ENCODE measurements at places on chromosomes 11 and 22.

DNA sequence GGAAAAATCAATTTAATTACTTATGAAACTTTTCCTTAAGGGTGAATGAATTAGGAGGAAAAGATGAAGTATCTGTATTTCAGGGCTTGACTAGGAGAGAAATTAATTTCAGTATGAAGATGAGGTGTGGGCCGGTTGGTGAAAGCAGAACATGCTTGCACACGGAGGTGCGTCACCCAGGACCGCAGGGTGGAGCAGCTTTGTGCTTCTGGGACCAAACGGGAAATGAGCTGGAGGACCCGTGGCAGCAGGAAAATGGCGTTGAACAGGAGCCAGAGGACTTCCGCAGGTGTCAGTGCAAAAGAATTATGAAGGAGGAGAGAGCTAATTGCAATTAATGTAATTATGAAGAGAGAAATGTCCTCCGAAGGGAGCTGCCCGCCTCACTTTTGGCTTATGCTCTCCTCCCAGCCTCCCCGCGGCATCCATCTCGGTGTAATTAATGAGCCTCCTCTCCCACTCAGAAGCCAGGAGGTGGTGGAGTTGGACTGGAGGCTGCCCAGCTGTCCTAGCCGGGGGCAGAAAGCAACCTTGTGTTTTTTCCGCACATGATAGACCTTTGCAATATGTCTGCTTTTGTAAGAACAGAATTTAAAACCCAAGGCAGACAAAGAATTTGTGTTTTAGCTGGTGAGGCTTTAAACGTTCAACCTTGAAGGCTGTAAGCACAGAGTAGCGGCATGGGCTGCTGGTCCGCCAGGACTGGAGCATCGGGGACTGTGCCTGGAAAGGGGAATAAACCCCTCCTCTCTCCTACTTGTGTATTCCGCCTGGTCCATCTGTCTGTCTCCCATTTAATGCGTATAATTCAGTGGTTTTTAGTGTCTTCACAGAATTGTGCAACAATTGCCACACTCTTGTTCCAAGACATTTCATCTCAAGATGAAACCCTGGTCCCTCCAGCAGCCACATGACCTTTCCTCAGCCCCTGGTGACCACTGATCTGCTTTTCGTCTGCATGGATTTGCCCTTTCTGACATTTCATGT is 180.6 kb downstream of the TBC1D22A start:
- no peak for DNase-seq

DNA sequence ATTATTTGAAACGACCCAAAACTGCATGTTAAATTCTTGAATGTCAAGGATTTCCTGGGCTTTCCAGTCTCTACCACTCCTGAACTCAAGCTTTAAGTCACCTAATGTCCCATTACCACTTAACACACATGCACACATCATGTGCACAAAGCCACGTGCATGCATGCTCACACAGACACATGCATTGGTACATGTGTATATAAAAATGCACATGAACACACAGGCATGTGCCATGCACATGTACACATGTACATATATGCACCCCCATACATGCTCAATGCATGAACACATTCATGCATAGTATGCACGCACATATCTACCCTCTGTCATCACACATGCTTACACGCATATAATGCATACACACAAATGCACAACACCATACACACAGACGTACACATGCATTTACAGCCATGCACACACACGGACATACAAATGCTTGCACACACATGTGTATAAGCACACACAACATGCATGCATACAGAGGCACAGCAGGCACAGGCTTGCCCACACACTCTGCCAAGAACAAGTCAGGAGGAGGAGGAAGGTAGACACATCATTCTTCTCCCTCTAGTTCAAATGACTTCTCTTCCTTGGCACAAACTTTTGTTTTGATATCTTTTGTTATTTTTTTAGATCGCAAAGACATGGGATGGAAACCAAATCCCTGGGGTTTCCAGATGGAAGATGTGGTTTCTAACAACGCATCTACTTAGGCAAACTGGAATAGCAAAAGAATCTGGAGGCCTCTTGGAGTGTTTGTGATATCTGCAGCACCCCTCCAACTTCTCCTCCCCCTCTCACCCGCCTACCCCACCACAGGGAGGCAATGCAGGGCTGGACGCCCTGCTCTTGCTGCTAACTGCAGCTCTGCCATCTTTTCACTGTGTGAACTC is 24.6 kb downstream of the RASD2 start:
- DNase-seq: no peak

DNA sequence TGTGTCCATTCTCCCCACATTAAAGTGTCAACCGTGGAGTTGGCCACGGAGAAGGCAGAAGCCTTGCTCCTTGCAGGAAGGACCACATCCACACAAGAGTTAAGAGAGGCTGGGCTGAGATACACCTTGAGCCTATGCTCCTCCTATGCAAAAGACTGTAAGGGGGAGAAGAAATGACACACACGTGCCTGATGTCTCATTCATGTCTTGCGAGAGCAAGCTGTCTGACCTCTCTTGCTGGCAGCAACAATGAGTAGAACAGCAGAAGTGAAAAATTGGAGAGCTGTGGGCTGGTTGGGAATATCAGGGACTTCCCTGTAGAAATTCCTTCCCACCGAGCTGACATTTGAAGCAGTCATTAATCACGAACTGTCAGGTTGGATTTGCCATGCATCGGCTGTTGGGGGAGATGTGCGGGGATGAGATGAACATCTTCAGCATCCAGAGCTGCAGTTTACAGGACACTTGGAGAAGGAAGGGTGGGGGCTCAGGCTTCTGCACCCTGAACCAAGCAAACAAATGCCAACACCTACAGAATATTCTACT is 139.3 kb downstream of the MYO18B start:
- no peak for DNase-seq

GRCh38 chr11:62193952-62194351 is 3.9 kb downstream of the SCGB1D1 start:
- DNase-seq: no peak

- DNase-seq: no peak
These were observed 4.4 kb downstream of the TSG101 start for GRCh38 chr11:18522388-18522787.

DNA sequence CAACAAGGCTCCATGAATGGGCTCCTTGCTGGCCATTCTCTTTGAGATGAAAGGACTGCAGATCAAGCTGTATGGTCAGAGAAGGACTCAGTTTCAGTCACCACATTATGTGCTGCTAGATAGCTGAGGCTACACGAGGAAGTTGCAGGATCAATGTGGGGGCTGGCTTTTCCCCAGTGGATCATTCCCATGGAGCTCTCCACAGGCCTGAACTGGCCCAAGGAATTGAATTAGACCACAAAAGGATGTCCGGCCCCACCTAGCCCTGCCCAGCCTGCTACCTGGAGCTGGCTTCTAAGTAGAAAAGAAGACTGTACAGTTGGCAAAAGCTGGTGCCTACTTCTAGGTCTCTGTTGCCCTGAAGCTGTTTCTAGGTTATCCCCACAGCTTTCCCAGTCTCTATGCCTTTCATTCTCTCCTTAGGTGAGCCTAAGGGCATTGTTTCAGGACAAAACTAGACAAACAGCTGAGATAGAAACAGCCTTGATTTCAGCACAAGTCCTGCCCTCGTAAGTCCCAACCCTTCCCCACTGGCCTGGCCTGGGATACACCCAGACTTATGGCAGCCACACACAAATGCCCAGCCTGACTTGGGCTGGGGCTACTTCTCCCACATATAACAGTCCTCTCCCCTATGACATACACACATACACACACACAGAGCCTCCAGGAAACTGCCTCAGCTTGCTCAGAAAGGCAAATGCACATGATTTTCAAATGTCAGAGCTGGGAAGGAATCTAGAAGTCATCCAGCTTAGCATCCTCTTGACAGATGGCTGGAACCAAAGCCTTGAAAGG is 129.1 kb upstream of the NCAM1 start:
- DNase-seq: no peak

DNA sequence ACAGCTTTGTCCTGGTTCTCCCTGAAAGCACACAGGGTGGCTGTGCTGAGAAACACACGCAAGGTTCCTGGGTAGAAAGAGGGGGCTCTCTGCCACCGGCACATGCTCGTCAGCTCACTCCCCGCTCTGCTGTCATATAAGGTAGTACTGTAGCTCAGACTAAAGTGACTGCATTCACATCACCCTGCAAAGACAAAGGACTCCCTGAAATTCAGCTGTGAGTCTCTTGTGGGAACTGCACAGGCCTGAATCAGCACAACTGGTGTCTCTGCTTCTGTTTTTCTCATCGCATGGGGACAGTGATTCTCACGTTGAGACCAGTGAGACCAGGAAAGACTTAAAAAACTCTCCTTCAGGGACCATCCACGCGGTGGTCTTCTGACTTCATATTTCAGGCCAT is 124.1 kb upstream of the BID start:
- DNase-seq: no peak

DNA sequence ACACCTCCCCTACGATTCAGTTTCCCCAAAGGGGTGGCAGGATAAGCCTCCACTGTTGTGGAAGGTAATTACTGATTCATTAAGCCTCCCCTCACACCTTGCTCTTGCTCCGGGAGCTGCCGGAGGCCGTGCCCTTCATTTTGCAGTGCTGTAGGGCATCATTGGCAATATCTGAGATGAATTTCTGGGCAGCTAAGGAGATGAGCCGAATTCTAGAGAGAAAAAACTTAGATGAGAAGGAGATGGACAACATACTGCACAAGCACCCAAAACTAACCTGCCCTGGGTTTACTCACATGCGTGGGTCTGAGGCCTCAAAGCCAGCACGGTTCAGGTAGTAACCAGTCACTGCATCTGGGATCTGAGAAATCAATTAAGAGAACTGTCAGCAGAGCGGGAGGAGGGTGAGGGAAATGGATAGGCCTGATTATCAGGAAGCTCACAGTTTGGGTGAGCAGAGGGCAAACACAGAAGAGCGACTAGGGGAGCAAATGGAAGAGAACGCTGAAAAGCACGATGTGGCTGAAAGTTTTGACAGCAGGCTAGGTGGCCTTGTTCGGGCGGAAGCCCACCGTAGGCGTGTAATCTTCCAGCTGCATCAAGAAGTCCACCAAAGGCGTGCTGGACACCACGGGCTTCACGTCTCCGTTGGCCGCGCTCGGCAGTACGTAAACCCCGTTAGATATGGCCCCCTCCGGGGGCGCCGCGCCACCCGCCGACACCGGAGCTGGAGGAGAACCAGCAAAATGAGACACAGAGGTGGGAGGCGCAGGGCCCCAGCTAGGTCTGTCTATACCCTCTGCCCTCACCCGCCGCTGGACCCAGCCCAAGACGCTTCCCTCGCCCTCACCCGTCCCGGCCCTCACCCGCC is 689 bp downstream of the TAF10 start:
- DNase-seq: peak; percentile 33

DNA sequence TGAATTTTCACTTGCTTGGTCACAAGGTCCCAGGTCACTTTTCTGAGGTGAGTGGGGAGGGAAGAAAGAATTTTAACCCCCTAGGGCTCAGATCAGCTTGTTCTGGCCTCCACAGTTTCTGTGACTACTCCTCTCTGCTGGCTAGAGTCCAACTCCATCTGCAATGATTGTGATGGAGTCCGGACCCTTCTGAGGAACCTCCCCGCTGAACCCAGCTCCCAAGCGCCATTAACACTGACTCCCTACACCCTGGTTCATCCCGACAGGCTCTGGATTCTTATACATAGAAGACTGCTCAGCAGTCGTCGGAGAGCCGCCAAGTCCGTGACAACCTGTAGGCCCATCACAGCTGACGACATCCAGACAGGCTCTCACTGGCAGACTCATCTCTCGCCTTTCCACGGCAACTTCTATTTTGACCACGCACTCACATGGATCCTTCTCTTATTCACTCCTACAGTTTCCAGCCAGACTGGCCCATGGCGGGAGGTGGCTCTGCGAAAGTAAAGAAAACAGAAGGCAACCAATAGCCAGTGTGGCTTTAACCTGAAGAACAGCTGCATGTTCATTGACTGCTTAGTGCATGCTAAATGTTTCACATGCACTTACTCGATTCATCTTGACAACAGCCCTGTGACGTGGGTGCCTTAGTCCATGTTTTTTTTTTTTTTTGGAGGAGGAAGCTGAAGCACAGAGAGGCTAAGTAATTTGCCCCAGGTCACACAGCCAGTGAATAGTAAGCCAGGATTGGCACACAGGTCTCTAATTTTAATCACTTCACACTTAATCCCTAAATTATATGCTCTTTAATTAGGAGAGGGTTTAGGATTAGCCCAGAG is 68.0 kb upstream of the PRDM11 start:
- no peak for DNase-seq

GRCh38 chr11:11909727-11910126 is 68.0 kb downstream of the USP47 start:
- DNase-seq: no peak

DNA sequence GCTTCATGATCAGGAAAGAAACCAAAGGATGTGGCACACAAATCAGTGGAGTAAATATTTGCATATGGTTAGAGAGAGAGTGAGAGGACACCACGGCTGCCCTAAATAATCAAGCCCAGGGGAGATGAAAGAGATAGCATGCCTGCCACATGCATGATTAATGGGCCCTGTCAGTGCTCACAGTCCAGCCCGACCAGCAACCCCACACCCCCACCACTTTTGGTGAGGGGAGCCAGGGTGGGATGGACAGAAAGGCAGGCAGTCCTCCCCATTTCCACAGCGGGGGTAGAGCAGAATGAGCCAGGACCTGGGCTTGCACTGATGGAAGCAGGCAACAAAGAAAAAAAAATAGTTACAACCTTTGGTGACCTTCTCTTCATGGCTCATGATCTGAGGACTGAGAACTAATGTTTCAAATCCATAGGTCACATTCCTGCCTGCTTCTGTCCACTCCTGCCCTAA is 545.0 kb downstream of the ETS1 start:
- no peak for DNase-seq

- no peak for DNase-seq
These were observed 26.4 kb downstream of the MB start for GRCh38 chr22:35590634-35591295.

GRCh38 chr11:97948793-97949192 is 1072.0 kb upstream of the CNTN5 start:
- DNase-seq: no peak

DNA sequence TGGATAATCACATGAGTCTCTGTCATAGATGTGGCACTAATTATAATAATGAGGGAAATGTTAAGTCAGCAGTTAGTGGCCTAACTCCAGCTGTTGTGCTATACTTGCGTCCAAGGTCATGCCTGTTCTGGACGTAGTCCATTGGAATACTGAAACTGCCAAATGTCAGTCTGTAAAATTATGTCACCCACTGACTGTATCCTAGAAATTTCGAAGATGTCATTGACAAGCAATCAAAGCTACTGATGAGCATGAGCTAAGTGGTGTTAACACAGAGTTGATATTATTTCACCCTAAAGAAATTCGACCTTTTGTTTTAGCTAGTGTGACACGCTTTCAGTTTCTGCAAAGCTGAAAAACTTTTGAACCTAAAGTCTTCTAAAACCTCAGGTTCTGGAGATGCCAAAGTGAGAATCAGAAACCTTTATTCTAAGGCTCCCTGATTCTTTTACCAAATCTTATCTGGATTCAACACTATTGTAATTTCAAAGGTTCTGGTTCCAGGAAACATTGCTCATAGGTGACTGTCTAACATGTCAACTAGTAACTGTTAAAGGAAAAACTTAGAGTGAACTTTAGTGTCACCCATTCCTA is 14.9 kb upstream of the ME3 start:
- no peak for DNase-seq

- DNase-seq: no peak
These were observed 355 bp upstream of the AP1B1 start for GRCh38 chr22:29388759-29389090.

- DNase-seq: no peak
These were observed 374.1 kb downstream of the TENM4 start for GRCh38 chr11:79066456-79067351.

All from CD8-positive, alpha-beta T cell (primary cell).